ENCODE measurements at places on chromosomes 7 and 10. TPM values are rescaled to one million over a fixed set of nuclear protein-coding genes. Genes with fewer than 3 reads are reported as not detected.

DNA sequence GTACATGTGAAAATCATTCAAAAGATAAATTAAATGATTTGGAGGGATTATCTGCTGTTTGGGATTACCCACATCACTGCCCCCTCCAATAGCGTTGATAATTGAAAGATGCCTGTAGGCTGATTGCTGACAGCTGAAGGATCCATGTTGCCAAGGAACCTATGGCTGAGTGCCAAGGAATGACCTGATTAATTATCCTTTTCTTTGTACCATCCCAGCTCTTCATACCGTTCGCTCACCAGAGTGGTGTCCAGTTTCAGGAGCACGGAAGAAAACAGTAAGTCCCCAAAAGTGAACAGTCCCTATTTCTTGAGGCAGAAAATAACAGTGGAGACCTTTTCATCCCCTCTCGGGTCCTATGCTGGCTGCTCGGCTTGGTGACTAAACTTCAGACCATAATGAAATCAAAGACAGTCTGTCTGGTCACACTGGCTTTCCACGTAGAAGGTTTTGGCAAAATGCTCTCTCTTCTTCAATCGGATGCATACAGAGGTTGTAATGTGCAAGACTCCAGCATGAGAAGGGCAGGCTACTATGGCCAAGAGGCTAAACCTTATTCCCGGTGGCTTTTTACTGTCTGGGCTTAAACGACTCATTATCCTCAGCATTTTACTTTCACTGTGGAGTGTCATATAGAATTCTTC is 108.8 kb downstream of the SPAG6 start:
- peaks cover 2% of the 10 kb centered on the region for H3K36me3 ChIP-seq
- peaks cover 9% of the 10 kb centered on the region for H3K4me1 ChIP-seq
- DNase-seq: no peak
- peaks cover 5% of the 10 kb centered on the region for H3K27me3 ChIP-seq

The HOXA11 gene
- not detected for total RNA-seq

GRCh38 chr7:18653381-18654155 is 158.0 kb downstream of the HDAC9 start:
- H3K4me3 ChIP-seq: no peak overlapping the region
- no peak for DNase-seq
- H3K4me1 ChIP-seq: no peaks in the 10 kb centered on the region
- H3K36me3 ChIP-seq: no peaks in the 10 kb centered on the region

DNA sequence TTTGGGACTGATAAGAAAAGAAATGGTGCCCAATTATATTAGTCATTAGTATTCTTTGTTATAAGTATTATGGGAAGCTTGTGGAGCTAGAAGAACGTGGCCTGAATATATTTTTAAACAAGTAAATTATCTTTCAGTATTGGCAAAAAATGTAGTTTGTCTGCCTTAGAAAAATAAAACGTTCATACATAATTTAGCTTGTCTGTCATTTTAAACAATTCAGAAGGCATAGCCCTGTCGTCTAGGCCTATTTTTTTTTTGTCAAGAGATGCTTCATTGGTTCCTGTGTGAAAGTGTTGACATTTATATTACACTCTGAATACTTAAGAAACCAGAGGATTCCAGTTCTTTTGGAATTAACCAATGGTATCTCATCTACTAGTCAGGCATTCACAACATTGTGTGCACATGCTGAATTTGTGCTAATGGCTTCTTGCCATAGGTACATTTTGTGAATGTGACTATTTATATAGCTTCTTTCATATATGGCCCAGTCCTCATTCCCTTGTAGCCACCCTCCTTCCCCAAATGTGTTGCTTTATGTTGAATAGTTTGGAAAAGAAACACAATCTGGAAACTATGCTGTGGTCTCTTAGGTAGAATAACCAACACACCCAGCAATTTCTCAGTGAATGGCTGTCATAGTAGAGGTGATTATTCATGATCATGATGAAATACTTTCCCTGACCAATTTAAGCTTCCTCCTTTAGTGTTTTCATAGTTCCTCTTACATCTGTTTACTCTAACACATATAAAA is 435.8 kb downstream of the EXOC4 start:
- H3K36me3 ChIP-seq: no peaks in the 10 kb centered on the region
- no peaks in the 10 kb centered on the region for H3K27me3 ChIP-seq
- no peak for DNase-seq
- no peak overlapping the region for H3K4me3 ChIP-seq
- no peaks in the 10 kb centered on the region for H3K4me1 ChIP-seq
- H3K27ac ChIP-seq: no peak overlapping the region

DNA sequence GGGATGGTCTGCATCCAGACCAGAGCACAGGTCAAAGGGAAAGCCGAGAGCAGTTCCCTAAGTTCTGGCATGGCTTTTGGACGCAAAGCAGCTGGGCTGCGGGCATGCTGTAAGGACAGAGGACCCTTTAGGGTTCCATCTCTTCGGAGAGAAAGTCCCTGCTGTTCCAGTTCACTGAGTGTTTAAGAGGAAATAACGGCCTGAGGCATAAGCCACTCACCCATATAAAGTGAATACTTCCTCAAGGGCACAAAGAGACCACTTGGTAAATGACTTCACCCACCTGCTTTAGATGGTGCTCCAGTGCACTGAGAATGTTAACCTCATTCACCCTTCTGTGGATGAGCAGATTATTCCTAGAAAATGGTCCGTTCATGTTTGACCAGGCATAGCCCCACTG is 586.7 kb upstream of the GALNT17 start:
- no peaks in the 10 kb centered on the region for H3K36me3 ChIP-seq
- H3K27ac ChIP-seq: no peak overlapping the region
- H3K4me3 ChIP-seq: no peak overlapping the region
- peaks cover 1% of the 10 kb centered on the region for H3K27me3 ChIP-seq
- DNase-seq: no peak

- peak; percentile 75 for DNase-seq
- no peaks in the 10 kb centered on the region for H3K27me3 ChIP-seq
- H3K36me3 ChIP-seq: peaks cover 19% of the 10 kb centered on the region
Observed at GRCh38 chr7:140673063-140673773, 473 bp downstream of the ADCK2 start.

The AKR1D1 gene
- total RNA-seq: not detected

DNA sequence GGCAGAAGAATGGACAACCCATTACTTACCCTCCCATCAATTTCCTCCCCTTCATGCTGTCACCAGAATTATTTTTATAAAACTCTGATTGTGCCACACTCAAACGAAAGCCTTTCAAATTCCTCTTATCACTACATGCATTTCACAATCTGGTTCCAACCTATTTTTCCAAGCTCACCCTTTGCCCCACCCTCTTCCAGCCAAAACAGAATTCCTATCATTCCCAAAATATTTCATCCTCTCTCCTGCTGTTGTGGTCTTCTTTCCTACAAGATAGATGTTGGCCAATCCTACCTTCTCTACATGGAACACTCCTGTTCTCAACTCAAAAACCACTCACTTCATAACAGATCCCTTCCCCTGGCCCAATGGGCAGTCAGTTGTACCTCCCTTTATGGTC is 111.5 kb downstream of the ELAPOR2 start:
- no peaks in the 10 kb centered on the region for H3K4me1 ChIP-seq
- no peak for DNase-seq
- no peak overlapping the region for H3K27ac ChIP-seq

- H3K27me3 ChIP-seq: no peaks in the 10 kb centered on the region
- no peak overlapping the region for H3K4me3 ChIP-seq
- no peaks in the 10 kb centered on the region for H3K4me1 ChIP-seq
Observed at GRCh38 chr7:9796241-9796640, 1177.4 kb upstream of the PHF14 start.

DNA sequence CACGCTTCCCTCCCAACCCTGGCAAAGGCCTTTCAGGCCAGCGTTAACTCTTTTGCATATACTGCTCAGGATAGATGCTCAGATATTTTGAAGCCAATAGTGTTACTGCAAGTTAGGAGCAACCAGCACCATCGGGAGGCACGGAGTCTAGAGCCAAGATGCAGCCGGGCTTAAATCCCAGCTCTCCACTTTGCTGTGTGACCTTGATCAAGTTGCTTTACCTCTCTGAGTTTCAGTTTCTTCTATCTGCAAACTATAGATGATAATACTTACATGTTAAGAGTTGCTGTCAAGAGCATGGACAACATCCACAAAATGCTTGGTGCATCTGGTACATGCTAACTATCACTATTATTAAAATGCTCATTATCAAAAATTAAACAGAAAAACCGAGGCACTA is 45.4 kb upstream of the C7orf33 start:
- no peak overlapping the region for H3K4me3 ChIP-seq
- H3K27ac ChIP-seq: no peak overlapping the region
- H3K27me3 ChIP-seq: no peaks in the 10 kb centered on the region
- no peak for DNase-seq
- no peaks in the 10 kb centered on the region for H3K4me1 ChIP-seq

The PIP gene
- total RNA-seq: not detected

DNA sequence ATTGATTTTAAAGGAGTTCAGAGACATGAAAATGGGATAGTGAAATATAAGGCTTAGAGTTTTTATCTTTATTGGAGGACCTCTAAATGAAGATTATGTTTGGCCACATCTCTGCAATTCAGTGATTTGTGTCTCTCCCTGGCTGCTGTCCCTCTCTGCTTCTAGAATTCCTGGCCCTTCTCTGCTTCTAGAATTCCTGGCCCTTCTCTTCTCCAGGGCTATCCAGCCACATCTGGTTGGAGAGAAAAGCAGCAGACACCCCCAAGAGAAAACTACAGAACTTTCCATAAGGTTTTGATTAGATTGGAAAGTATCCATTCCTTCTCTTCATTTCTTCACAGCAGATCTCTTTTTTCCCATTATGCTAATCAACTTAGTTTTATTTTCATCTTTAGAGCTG is 135.5 kb downstream of the NPY start:
- H3K4me3 ChIP-seq: no peak overlapping the region
- H3K4me1 ChIP-seq: no peaks in the 10 kb centered on the region
- peaks cover 2% of the 10 kb centered on the region for H3K27me3 ChIP-seq
- H3K27ac ChIP-seq: no peak overlapping the region

DNA sequence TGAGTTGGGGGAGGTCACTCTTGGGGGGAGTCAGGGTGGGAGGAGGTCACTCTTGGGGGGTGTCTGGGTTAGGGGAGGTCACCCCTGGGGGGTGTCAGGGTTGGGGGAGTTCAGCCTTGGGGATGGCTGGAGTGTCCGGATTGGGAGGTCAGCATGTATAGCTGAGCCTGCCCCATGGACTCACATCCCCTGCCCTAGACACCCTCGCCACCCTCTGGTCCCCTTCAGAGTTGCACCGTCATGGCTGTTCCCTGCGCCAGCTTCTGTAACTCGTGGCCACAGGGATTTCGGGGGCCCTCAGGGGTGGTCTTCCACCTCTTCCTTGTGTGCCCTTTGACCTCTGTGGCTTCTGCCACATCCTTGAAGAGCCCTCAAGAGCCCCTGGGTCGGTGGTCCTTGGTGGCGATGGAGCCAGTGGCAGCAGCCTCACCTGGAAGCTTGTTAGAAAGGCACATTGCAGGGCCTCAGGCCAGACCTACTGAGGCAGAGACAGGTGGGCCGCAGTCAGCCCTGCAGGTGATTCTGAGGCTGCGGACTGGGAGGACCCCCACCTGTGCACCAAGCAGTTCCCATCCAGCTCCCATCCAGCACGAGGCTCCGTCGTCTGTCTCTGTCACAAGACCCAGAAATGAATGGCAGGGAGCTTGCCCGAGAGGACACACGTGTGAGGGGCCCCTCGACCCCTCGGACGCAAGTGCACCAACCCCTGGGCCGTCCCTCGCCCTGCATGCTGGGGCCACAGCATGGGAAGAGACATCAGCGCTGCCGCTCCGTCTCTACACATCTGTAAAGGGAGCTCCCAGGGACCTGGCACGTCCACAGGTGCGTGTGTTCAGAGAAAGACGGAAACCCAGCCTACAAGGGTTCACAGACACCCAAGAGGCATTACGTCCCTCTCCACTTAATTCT is 44.7 kb upstream of the SUN1 start:
- H3K4me1 ChIP-seq: peaks cover 2% of the 10 kb centered on the region
- no peak overlapping the region for H3K27ac ChIP-seq
- DNase-seq: no peak

The PHKG1 gene
- total RNA-seq: 2.9 TPM

The ATRNL1 gene
- not detected for total RNA-seq

The PRTFDC1 gene
- 3.1 TPM for total RNA-seq

The PPP1R17 gene
- not detected for total RNA-seq

The SLC26A3 gene
- not detected for total RNA-seq

- H3K36me3 ChIP-seq: no peaks in the 10 kb centered on the region
- H3K4me3 ChIP-seq: no peak overlapping the region
- no peak for DNase-seq
- H3K27ac ChIP-seq: no peak overlapping the region
Observed at GRCh38 chr10:14476641-14477407, 146.1 kb upstream of the FRMD4A start.

- no peak for DNase-seq
- no peaks in the 10 kb centered on the region for H3K4me1 ChIP-seq
- H3K27ac ChIP-seq: no peak overlapping the region
- no peaks in the 10 kb centered on the region for H3K36me3 ChIP-seq
- no peak overlapping the region for H3K4me3 ChIP-seq
Observed at GRCh38 chr10:49225218-49225876, 37.2 kb upstream of the TMEM273 start.

DNA sequence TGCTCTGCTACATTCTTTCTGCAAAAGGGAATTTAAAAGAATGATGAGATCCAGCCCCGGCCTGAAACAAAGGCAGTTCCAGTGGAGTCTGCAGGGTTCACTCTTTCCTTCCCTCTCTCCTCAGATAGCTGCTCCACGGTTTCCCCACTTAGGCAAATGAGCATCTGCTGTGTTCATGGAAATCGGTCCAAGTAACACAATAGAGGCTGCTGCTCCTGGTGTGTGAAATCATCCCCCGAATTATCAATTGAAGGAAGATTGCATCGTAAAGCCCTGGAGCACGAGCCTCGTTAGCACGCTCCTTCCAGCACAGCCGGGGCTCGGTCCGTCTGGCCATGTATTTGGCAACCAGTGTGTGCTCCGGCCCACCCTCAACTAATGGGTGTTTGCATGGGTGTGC is 108.3 kb upstream of the DPP6 start:
- no peaks in the 10 kb centered on the region for H3K4me1 ChIP-seq
- no peak overlapping the region for H3K27ac ChIP-seq
- no peaks in the 10 kb centered on the region for H3K27me3 ChIP-seq
- no peak for DNase-seq
- H3K36me3 ChIP-seq: no peaks in the 10 kb centered on the region

GRCh38 chr10:46551701-46552525 is 4.5 kb downstream of the GPRIN2 start:
- peaks cover 2% of the 10 kb centered on the region for H3K4me1 ChIP-seq
- no peak overlapping the region for H3K27ac ChIP-seq
- H3K27me3 ChIP-seq: peaks cover 12% of the 10 kb centered on the region

DNA sequence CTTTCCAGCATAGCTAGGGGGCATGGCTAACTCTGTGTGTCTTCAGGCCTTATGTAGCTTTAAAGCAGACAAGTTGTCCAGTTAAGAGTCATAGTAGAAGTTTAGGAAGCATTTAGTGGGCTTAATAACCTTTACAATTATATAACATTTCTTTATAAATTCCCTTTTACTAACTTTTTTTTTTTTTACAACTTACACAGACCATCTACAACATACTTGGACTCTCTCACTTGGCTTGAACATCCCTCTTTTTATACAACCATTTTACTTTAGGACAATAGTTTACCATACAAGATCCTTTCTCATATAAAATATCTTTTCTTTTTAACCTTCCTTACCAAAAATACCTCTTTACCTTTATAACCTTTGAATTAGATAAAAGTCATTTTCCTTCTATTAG is 26.3 kb downstream of the SP4 start:
- peaks cover 34% of the 10 kb centered on the region for H3K36me3 ChIP-seq
- no peaks in the 10 kb centered on the region for H3K27me3 ChIP-seq
- H3K4me1 ChIP-seq: peaks cover 21% of the 10 kb centered on the region
- no peak for DNase-seq

The CDK1 gene
- 0.22 TPM for total RNA-seq

The ZNF485 gene
- 11.7 TPM for total RNA-seq

All from naive thymus-derived CD8-positive, alpha-beta T cell (primary cell).